ENCODE measurements at places on chromosomes 3 and 15.
A peak's percentile ranks its signal among the peaks of the same experiment; 100 is the strongest.

DNA sequence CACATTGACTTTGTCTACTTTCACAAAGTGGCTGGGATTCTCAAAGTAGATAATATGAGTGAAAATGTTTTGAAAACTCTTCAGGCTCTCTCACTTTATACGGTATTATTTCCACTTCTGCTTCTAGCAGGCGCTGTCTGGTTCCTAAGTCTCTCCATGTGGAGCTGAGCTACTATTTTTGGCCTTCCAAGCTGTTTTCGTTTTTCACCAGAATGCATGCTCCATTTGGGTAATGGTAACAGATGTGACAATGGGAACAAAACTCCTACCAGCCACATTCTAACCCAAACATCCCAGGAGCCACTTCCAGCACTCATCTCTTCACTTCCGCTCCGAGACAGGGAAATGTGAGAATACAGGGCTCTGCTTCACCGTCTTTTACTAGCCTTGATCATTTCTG is 586.7 kb downstream of the NTRK3 start:
- DNase-seq: no peak

DNA sequence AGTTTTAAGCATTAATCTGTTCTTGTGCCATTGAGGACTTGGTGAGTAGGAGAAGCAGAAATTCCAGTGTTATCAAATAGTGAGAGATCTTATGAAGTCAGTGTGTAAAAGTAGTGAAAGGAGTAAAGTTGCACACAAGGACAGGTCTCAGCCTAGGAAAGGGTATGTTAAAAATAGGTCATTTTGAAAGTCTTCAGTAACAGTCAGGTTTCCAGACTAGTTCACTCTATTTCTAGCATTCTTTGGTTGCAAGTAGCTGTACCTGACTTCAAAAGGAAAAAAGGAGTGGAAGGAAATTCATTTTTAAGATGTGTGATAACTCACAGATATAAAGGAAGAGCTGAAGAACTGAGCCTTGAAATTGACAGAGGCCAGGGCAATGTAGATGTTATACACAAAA is 250.1 kb upstream of the SATB1 start:
- DNase-seq: no peak

GRCh38 chr15:74041311-74041756 is 41.0 kb downstream of the GOLGA6A start:
- no peak for DNase-seq

DNA sequence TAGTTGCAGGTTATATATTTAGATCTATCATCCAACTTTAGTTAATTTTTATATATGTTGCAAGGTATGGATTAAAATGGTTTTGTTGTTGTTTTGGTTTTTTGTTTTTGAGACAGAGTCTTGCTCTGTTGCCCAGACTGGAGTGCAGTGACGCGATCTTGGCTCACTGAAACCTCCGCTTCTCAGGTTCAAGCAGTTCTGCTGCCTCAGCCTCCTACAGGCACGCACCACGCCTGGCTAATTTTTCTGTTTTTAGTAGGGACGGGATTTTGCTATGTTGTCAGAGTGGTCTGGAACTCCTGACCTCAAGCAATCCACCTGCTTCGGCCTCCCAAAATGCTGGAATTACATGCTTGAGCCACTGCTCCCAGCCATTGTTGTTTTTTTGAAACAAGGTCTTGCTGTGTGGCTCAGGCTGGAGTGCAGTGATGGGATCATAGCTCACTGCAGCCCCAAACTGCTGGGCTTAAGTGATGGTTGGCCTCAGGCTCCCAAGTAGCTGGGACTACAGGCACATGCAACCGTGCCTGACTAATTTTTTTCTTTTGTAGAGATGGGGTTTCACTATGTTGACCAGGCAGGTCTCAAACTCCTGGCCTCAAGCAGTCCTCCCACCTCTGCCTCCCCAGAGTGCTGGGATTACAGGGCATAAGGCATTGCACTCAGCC is 92.0 kb downstream of the ZNF609 start:
- DNase-seq: no peak

DNA sequence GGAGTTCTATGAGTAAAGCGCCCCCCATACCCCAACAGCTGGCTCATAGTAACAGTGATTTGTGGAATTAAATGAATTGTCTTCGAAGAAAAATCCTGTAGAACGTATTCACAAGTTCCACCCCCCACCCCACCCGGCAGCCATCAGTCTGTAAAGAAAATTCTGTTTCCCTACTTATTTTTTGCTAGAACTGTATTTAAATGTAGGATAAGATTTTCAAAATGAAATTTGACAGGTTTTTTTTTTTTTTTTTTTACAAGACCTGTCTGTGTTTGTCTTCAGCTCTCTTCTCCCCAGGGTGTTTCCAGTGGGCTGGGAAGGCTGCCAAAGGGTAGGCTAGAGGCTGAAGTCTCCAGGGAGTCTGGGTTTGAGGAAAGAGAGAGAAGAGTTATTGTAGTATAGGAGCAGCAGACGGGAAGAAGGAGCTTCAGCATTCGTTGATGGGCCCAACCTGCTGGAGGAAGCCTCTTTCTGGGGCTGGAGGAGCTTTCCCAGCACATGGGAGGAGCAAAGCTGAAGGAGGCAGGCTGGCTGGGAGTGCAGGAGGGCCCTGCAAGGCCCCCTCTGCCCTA is 130.6 kb upstream of the SEMA6D start:
- DNase-seq: peak; percentile 66

- DNase-seq: no peak
Measured at GRCh38 chr15:26996250-26996649, 25.3 kb downstream of the GABRG3 start.

DNA sequence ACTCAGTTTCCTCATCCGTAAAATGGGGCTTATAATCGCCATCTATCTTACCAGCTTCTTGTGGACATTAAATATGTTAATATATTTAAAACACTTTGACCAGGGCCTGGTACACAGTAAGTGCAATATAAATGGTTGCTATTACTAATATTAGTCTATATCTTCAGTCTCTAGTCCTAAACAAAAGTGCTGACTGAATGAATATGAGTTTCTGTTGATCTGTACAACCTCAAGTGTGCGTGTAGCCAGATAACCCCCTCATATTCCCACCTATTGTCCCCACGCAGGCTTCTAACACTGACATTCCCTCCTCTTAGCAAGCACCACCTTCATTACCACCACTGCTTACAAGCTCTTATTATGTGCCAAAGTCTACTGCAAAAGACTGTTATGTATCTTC is 27.6 kb upstream of the LMCD1 start:
- DNase-seq: no peak

DNA sequence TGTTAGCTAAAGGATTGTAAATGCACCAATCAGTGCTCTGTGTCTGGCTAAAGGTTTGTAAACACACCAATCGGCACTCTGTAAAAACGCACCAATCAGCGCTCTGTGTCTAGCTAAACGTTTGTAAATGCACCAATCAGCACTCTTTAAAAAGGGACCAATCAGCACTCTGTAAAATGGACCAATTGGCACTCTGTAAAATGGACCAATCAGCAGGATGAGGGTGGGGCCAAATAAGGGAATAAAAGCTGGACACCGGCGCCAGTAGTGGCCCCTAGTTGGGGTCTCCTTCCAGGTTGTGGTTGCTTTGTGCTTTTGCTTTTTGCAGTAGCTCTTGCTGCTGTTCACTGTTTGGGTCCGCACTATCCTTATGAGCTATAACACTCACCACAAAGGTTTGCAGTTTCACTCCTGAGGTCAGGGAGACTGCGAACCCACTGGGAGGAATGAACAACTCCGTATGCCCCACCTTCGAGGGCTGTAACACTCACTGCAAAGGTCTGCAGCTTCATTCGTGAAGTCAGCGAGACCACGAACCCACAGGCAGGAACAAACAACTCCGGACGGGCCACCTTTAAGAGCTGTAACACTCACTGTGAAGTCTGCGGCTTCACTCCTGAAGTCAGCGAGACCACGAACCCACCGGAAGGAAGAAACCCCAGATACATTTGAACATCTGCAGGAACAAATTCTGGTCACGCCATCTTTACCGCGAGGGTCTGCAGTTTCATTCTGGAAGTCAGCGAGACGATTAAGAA is 1.1 kb upstream of the SUCLG2 start:
- no peak for DNase-seq

DNA sequence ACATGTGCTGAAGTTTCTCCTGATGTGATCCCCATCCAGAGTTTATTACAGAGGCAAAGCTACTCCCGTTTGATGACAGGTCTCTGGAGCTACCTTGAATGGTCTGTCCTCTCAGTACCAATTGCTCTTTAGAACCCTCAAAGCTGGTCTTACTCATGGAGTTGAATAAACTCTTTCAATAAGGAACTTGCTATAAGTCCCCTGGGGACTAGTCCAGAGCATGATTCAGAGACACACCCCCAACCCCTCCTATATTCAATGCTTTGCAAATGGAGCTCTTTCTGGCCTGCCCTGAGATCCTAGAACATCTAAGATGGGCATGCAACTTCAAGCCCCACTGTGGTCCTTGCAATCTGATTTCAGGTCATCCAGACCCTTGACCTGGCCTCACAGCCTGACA is 23.9 kb upstream of the TPM1 start:
- no peak for DNase-seq

- DNase-seq: no peak
Measured at GRCh38 chr15:49421991-49422390, 1.1 kb upstream of the FGF7 start.

DNA sequence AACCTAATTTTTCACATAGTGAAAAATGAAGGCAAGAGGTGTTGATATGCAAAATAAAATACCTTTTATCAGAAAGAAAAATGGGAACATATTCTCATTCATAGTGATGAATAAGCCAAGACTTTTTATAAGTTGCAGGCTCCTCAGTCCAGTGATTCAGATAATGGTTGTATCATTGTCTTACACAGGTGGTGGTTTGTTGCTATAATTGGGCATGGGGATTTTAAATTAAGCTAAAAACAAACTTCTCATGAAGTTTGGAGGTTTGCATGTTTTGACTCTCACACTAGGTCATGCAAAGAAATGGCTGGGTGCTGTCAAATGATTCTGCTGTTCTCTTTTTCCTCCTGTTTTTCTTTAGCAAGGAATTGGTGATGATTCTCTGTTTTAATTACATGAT is 60.8 kb upstream of the SKIL start:
- DNase-seq: no peak

DNA sequence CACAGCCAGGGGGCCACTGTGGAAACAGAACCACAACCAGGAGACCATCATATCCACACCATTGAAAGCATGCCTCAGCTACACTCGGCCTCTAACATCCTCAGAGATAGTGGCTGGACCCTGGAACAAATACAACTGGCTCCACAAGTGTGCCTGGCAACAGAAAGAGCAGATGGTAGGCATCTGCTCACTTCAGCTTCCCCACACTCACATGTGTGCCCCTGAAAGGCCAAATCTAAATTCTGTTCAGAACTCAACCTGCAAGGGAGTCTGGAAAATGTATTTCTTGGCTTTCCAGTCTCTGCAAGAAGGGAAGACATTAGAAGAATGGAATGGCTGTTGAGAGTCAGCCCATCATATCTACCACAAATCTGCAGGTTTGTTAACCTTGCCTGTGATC is 54.7 kb upstream of the CTNNB1 start:
- DNase-seq: no peak

DNA sequence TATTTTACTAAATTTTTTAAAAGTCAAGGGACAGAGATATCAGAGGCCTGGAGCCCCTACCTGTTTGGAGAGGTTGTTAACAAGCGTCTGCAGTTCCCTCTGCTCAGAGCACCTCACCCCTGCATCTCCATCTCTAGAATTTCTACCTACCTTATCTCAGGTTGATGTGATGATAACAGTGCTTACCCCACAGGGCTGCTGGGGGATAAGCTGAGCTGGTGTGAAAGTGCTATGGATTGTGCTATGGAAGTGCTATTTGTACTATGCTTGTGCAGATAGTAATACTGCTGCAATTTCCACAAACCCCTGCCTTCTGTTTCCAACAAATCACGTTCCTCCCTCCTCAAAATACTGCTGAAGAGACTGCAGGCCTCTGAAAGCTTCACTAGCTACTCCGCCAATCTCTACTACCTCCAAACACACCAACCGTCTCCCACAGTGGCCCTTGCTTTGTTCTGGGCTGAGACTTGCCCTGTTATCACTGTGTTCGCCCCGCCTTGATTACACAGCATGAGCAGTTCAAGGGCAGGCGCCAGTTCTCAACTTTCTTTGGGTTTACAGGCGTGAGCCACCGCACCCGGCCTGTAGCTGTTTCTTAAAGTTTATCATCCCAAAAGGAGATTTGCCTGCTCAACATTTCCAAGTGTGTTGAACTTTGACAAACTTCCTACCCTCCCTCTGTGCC is 28.4 kb upstream of the PARL start:
- no peak for DNase-seq

GRCh38 chr15:38868326-38869114 is 303.9 kb upstream of the RASGRP1 start:
- DNase-seq: no peak

DNA sequence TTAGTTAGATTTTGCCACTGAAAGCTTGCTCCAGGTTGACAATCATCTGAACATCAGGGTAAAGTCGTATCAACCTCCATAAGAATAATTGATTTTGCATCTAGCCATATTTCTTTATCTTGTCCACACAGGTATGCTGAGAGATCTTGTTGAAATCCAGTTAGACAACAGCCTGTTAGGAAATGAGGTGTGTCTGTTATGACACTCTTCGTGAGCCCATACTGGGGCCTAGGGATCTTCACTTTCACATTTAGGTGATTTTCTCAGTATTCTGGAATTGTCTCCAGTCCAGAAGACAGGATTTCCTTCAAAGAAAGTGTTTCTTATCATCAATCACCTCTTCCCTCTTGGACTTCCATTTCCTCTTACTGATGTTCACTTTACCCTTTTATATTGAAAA is 18.1 kb downstream of the DNAJB11 start:
- no peak for DNase-seq

- no peak for DNase-seq
Measured at GRCh38 chr3:69113536-69113935, 8.9 kb downstream of the LMOD3 start.

DNA sequence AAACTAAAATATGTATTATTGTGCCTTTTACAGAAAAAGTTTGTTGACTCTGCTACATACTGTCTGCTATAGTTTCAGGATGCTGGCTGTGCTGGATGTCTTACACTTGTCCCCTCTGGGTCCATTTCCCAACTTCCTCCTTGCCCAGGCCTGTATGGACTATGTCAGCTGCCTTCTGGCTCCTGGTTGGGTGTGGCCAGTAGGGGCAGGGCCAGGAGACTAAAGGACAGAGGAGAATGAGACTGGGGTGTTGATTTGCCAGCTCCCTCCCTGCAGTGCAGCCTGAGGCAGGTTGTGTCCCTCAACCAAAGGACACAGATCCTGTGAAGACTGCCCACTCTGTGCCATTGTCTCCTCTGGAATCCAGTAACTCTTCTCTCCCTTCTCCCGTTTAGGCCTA is 90.6 kb upstream of the UBE2E2 start:
- DNase-seq: no peak

GRCh38 chr15:46872981-46873330 is 844.3 kb upstream of the SEMA6D start:
- DNase-seq: no peak

- DNase-seq: no peak
Measured at GRCh38 chr3:183099838-183100204, 525 bp upstream of the MCCC1 start.

- DNase-seq: no peak
Measured at GRCh38 chr3:64818196-64818595, 130.4 kb upstream of the ADAMTS9 start.

GRCh38 chr3:170044271-170044670 is 6.5 kb downstream of the GPR160 start:
- DNase-seq: no peak
